NK-92 treated with Interleukin-12 subunit alpha and Interleukin-12 subunit beta, amount 100 ng/mL, for 24 hours (cell line): ENCODE measurements at places on chromosomes 6 and 20.
A peak's percentile ranks its signal among the peaks of the same experiment; 100 is the strongest.

GRCh38 chr6:903761-904160, 210.8 kb upstream of the EXOC2 start:
- no peak for DNase-seq

DNA sequence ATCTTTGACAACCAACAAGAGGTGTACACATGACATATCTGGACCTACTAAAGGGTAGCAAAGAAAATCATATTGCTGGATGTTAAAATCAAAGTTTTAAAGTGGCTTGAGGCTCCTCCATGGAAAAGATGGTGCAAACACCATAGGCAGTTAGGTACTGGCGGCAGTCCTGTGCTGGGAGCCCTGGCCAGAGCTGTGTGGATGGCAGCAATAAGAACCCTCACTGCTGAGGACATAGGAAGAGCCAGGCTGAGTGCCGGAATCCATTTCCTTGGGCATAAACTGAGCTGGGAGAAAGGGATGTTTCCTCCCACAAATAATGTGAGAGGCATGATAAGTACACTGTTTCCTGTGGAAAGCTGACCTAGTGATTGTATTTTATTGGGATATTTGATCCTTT, 89.9 kb downstream of the ARID1B start:
- no peak for DNase-seq

DNA sequence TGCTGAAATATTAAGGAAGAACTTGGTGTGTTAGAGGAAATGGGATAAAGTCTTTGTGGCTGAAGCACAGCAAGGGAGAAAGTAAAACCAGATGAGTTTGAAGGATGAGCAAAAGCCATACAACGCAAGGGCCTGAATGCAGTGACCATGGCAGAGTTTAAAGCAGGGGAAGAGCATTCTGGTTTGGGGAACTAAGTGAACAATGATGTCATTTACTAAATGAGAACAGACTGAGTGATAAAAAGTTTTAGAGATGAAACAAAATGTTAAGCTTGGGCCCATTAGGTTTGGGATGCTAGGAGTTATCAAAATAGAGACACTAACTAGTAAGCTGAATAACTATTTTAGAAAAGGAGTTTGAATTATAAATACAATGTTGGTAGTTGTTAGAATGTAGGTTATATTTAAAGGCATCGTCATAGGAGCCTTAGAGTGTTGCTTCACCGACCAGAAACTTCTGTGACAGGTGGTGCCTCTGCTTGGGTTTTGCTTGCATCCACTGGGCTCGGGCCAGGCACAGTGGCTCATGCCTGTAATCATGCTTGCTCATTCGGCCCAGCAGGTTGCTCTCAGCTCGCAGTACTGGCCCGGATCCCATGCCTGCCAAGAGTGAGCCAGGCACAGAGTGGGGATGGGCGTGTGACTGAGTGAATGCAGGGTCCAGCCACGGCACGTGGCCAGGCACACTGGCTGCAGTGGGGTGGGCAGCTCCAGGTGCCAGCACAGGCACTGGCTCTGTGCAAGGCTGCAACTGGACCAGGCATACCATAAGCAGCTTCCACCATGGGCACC, 37.4 kb upstream of the OPRM1 start:
- DNase-seq = no peak

- DNase-seq = no peak
Measured at GRCh38 chr6:70847106-70848084, 109.5 kb downstream of the B3GAT2 start.

DNA sequence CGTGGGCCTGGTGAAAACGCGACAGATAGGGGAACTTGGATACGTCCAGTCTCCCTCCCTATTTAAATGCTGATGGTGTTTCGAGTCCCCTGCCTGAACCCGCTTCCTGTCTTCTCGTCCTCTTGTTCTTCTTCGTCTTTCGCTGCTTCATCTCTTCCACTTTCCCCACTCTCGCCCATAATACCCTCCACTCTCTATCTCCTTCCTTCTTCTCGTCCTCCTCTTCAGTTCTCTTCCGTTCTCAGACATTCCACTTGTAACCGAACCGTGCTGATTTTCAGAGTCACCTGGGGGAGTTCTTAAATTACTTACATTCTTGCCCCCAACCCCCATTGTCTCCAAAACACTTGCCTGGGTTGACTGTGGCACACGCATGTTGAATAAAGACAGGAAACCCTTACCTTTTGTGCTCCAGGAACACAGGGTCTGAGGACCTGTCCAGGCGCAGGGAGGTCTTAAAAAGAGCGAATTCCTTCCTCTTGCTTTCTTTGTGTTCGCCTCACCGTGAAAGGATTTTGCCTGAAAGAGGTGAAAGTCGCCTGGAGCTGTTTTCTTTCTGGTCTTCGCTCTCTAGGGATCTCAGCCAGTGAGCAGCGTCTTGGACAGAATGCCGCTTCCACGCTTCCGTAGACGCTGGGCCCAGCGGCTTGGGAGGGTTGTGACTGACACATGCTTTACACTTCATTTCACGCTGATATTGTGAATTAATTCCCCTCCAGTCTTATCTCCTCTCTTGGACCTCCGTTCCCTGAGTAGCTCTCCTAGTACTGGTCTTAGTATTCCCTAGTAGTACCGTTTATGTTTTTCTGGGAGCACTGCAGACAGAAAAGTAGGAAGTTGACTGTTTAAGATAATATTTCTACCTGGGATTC, 184.0 kb downstream of the GPX5 start:
- no peak for DNase-seq

DNA sequence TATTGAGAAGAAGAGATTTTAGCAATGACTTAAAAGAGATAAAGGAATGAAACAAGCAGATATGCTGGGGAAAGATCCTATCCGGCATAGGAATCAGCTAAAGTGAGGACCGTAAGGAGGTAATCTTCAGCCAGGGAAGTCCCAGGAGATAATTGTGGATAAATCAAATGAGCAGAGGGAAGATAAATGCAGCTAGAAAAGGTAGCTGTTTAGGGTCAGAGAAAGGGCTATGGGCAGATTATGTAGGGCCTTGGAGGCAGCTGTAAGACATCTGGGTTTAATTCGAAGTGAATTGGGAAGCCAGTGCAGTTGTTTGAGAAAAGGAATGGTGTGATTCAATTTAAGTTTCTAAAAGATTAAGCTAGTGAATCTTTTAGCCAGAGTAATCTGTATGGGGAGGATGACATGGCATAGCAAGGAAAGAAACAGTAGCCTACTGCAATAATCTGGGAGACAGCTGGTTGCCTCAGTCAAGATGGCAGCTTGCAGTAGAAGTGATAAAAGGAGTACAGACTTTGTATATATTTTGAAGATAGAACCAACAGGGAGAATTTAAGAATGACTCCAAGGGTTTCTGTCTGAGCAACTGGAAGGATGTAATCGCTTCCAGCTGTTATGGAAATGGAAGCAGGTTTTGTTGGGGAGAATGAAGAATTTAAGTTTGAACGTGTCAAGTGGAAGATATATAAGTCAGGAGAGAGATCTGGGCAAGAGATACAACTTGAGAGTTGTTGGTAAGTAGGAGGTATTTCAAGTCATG, 552.3 kb upstream of the FLRT3 start:
- no peak for DNase-seq

GRCh38 chr6:166862287-166862977, 93.9 kb downstream of the RNASET2 start:
- DNase-seq = no peak

GRCh38 chr6:52160472-52161104, 25.6 kb upstream of the IL17A start:
- no peak for DNase-seq

DNA sequence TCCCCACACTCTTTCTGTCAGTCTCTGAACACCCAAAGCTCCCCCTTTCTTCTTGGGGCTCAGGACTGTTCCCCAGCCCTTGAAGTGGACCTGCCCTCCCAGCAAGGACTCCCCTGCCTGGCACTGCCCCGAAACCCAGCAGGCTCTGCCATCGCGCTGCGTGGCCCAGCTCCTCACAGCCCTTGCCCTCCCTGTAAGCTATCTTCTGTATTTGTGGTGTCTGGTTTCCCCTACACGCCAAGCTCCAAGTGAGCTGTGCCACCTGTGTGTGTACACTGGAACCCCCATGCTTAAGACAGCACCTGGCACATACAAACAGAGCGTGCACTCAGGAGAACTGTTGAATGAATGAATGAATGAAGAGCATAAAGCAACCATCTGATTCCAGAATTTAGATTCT, 57.7 kb downstream of the TMEM242 start:
- no peak for DNase-seq

DNA sequence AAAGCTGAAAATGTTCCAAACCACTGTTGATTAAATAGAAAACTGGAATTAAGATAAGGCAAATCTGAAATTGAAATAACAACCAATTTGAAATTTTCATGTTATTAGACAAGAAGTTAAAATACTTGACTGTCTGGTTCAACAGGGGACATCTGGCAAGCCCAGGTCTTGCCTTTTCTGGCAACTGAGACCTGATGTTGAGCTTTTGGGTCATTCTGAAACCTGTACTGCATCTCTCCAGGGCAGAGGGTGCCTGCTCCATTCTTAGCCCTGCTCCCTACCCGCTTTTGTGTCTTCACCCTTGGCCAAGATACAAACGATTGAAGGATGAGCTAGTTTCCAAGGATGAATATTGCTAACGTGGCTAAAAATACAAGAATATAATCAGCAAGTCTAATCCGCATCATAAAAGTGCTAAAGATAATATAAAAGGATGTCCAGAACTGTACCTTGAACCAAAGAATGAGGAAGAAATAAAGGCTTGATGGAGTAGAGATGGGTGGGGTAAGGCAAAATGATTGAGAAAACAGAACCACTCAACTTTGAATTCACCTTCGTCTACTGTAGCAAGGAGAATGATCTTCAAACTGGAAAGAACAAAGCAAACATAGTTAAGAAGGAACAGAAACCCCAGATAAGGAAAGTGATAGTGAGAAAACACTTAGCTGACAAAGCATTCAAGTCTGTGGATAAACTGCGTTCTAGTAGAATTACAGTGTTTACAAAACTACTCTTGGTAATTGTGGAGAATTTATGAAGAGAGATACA, 109.8 kb upstream of the MAN1A1 start:
- no peak for DNase-seq

DNA sequence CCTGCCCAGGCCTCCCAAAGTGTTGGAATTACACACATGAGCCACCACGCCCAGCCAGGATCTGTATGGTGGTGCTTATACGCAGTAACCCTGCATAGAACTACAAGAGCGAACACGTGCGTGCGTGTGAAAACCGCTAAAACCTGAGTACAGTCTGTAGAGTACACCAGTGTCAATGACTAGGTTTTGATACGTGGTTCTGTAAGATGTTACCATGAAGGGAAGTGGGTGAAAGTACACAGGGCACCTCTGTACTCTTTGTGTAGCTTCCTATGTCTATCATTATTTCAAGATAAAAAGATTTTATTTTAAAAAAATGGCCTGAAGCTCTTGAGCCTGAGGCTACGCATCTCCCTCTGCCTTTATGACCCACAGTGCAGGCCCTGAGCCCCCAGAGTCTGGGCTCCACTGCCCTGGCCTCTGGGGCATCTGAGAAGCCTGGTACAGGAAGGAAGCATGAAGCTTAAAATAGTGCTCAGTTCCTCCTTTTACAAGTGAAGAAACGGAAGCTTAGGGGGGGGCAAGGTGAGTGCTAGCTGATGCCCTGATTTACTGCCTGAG, 21.6 kb downstream of the LY86 start:
- DNase-seq = no peak

DNA sequence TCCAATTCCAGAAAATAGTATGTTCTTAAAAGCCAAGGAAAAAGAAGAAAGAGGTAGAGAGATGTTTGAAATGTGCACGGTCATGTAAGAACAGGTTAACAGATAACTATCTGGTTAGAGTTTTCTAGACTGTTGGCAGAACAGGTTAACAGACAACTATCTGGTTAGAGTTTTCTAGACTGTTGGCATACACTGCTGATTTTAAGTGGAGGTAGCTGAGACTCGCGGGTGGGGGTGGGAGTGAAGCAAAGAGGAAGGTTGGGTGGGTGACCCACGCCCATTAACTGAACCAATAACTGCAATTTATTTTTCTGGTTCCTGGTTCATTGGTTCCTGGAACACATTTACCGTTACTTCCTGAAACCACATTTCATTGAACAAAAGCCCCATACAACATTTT, 157.5 kb downstream of the ELOVL4 start:
- no peak for DNase-seq

- no peak for DNase-seq
Measured at GRCh38 chr6:134034478-134034877, 17.9 kb downstream of the SLC2A12 start.

GRCh38 chr6:34273242-34273805, 24.5 kb upstream of the SMIM29 start:
- no peak for DNase-seq

GRCh38 chr6:27472182-27472616, 706 bp downstream of the ZNF184 start:
- peak; percentile 62 for DNase-seq

DNA sequence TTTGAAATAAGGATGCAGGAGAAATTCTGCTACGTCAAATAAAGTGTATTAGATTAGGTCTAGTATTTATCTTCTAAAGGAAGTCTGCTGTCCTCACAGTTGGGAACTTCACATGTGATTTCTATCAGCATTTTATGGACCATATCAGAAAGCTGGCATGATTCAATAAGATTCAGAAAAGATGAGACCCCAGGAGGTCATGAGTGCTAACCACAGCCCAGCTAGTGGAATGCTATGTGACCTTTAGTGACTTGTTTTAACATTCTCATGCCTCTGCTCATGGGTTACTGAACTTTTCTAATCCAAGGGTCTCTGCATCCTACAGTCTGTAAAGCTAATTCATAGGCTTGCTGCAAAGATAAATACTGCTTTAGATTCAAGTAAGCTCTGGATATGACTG, 150.1 kb downstream of the GMPR start:
- DNase-seq = no peak

DNA sequence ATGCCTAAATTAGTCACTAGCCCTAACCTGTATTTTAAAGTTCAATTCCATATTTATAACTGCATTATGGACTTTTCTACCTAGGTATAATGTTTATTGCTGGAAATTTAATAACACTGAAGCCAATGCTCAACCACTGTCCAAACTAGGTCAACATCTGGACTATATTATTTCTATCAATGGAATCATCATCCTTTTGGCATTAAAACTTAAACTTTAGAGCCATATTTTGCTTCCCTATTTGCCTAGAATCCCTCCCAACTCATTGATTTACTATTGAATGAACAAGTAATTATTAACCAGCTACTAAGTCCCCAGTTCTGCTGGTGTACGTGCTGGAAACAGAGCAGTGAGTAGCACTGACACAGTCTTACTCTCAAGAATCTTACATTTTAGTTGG, 291.7 kb upstream of the SPTLC3 start:
- DNase-seq = no peak

- DNase-seq = no peak
Measured at GRCh38 chr20:62437496-62437895, 10.2 kb upstream of the RBBP8NL start.

GRCh38 chr6:165743366-165743898, 80.4 kb upstream of the PDE10A start:
- no peak for DNase-seq
